ENCODE measurements at places on chromosomes 2 and 18.

DNA sequence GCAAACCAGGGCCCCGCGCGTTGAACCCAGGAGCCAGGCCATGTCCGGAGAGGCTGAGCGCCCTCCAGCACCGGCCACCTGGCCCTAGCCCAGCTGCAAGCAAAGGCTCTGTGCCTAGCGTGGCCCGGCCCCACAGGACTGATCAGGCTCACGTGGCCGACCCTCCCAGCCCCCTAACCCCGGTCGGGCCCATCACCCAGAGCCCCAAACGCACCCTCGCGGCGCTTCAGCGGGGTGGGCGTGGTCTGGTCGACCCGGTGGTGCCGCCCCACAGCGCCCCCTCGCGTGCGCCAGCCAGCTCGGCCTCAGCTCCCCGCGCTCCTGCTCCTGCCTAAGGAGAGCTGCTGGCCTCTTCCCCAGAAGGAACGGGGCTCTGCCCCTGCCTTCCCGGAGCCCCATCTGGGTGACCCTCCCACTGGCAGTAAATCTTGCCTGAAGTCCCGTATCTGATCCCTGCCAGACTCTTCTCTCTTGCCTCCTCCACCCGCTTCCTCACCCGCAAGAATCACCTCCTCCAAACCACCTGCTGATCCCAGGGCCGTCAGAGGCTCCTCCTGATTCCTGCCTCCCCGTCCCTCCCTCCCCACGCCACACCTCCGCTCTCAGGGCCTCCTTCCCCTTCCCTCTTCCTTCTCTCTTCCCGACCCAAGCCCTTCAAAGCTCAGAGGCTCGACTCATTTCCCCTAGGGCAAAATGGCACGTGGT lies 12.3 kb upstream of the TEX51 start:
- DNase-seq, result peak; percentile 84

DNA sequence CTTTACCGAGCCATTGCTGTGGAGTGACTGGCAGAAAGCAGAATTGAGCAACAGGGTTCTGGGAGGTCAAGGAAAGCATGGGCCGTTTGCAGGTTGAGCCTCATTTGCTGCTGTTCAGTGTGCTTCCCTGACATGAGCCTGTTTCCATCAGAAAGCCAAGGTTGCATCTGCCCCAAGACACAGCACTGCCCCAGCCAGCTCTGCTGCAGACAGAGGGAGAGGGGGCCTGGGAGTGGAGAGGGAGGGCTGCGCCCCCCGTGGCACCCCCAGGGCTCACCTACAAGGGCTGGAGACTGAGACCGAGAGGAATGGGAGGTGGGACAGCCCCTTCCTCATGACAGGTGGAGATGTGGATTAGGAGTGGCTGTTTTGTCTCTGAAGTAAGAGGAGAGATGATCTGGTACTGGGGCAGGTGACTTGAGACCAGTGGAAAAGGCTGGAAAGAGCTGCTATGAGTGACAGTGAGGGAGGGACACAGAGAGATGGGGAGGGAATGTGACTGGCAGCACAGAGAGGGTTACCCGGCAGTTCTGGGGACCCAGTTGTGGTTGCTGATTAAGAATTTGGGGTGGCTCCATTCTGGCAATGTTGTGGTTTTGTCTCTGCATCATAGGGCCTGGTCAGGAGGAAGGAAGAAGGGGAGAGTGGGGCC lies 218.0 kb downstream of the DYSF start:
- peak; percentile 11 for DNase-seq

- no peak for DNase-seq
These were observed 95.5 kb downstream of the RDH14 start for GRCh38 chr2:18464913-18465312.

DNA sequence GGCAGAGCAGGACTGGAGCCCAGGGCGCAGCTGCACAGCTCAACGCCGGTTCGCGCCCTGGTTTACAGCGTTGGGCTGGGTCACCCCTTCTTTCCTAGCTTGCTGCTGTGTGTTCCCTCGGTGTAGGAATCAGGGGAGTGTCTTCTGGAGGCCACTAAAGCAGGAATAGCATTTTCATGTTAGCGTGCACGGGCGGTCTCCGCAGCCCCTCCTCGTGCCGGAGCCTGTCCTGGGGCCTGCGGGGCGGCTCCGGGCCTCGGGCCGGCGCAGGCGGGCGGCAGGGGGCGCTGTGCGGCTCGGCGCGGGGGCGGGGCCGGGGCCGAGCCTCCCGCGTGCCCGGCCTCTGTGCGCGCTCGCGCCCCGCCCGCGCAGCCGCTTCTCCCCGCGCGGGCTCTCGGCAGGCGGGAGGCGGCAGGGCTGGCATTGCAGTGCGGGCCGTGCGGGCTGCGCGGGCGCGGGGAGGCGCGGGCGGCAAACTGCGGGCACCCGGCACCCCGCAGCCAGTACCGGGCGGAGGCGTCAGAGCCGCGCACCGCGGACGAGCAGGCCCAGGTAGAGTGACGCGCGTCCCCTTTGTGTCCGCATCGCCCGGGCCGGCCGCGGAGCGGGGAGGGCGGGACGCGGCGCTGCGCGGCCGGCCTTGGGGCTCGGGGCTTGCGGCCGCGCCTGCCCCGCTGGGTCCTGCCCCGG lies at the start of gene RNF144A:
Gene RNF144A (plus strand): TSS at position 342 of the 690 bp plus-strand sequence. CDS start 79,515 bp downstream, outside the sequence.
- DNase-seq, result peak; percentile 77

DNA sequence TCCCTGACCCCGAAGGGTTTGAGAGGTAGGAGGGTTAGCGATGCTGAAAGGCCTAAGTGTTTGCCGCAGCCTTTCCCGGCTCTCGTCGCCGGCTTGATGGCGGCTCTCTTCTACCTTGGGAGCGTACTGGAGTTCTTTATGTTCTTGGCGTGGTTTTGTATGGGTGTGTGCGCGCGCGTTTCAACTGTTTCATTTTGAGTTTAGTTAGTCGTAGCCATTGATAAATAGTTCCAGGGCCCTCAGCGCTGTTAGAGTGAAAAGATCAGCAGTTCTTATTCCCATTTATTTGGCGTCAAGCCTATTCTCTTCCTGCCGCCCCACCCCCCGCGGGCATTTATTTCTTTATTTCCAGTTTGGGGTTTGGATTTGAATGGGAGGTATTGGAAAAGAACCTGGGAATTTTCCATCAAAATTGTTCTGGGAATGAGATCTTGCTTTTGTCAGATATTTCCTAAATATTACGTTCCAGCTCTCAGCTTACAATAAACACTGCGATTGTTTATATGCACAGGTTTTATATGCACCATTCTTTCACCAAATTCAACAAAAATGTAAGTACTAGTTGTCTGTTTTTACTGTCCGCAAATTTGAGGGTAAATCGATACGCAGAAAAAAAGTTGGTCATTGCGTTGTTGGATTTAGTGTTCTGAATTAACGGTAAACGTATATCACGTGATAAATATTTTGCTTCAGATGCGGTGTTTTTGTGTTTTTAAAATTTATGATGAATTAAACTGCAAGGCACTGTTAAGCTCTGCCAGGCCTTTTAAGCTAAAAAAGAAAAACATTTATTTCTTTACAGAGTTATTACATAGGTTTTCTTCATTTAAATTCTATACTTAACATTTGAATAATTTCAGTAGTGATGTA lies 954 bp downstream of the CCNT2 start:
- peak; percentile 52 for DNase-seq

- DNase-seq, result no peak
These were observed 265.7 kb downstream of the MEIS1 start for GRCh38 chr2:66700677-66701066.

DNA sequence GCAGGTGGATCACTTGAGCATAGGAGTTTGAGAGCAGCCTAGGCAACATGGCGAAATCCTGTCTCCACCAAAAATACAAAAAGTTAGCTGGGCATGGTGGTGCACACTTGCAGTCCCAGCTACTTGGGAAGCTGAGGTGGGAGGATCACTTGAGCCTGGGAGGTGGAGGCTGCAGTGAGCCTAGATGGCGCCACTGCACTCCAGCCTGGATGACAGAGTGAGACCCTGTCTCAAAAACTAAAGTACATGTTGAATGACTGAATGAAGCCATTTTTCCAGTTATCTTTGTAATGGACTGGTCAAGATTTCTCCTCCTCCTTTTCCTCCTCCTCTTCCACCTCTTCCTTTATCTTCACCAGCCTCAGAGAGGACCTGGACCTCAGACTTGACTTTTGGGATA lies 272.0 kb downstream of the SMAD2 start:
- DNase-seq, result no peak

All from femur (tissue), 1 donor.